Mesothelial cell of epicardium (in vitro differentiated cells): ENCODE measurements at places on chromosomes 12 and 14.

DNA sequence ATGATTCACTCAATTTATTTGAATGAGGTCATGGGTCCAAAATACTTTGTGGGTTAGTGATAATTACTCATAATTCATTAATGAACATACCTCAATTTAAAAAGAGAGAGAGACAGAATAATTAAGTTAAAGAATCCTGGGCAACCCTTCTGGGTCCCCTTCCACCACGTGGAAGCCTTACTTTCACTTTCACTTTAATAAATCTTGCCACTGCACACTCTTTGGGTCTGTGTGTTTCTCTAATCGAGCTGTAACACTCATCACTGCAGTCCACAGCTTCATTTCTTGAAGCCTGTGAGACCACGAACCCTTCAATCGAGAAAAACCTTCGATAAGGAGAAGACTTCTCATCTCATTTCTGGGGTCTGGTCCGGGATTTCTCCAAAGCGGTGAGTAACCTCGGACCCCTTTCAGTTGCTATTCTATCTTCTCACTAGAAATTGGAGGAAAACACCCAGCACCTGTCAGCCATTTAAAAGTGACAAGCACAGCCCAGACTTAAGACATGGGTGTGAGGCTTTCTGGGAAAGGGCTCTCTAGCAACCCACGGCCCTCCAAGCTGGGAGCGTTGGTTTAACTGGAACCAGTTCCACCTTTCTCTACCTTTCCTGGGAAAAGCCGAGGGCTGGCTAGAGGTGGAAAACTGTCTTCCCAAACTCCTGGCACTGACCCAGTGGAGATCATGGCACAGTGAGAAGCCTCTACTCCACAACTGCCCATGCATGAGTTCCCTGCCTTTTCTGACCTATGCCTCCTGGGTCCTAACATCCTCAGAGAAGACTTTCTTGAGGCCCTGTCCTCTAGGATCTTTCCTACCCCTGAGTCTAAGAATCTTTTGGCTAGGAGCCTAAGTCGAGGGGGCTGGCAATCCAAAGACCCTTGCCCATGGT is 148.8 kb upstream of the ATF7IP start:
- no peak for DNase-seq

- no peak for DNase-seq
Observed at GRCh38 chr12:47867495-47867941, 37.3 kb downstream of the VDR start.

- DNase-seq: no peak
Observed at GRCh38 chr14:91068642-91069041, 8.2 kb upstream of the RPS6KA5 start.

DNA sequence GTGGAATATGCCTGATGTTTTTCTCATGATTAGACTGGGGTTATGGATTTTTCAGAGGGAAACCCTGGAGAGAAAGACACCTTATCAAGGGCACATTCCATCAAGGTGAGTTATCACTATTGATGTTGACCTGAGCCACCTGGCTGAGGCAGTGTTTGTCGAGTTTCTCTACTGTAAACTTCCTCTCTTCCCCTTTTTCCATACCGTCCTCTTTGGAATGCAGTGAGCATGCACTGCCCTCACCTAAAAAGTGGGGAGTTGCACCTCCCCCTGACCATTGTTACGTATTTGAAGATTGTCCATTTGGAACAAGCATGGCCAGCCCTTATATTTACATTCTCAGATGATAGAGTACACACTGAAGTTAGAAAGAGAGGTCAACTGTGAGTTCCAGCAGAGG is 53.9 kb upstream of the PWP1 start:
- DNase-seq: no peak

- no peak for DNase-seq
Observed at GRCh38 chr12:51246254-51246853, 7.7 kb downstream of the DAZAP2 start.

DNA sequence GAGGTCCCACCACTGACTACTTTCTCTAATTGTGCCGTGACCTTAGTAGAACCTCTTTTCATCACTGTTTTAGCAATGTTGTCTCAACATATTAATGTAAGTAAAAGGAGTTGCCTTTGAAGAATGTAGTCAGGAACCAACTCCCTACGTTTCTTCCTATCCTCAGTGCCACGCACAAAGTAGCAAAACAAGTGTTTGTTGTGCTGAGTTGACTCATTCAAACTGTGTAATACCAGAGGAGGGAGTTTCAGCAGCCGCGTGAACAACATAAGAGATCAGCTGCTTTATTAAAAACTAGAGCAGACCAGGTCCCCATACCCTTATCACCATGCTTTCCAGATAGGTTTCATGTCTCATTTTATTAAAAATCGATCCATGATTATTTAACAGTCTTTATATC is 19.1 kb downstream of the PLBD1 start:
- DNase-seq: no peak

- DNase-seq: no peak
Observed at GRCh38 chr12:38903596-38903995, 1.8 kb downstream of the CPNE8 start.

GRCh38 chr14:85565862-85566296 is 35.9 kb downstream of the FLRT2 start:
- DNase-seq: no peak

DNA sequence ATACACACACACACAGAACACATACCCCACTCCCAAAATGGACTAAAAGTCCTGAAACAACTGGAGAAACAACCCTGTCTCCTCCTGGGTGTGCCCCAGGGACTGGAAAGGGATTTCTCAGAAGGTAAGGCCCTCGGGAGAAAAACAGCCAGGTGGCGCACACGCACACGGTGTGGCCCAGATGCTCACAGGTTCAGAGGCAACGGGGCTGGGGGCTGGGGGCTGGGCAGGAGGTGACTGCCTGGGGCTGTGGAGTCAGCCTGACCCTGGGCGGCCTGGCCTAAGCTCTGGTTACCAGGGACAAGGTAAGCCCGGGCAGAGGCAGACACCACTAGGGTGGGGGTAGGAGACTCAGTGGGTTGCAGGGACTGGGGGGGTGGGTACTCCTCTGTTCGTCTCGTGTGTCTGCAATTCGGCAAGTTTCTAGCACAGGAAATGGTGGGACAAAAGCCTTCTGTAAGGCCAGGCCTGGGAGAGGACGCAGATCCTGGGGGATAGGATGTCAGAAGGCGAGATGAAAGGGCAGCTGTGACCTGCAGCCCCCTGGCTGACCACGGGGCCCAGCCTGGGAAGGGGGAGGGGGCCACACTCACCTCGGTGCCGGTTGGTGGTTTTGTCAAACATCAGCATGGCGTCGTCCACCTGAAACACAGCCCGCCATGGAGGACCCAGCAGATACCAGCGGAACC is 10.4 kb downstream of the MSI1 start:
- DNase-seq: no peak

DNA sequence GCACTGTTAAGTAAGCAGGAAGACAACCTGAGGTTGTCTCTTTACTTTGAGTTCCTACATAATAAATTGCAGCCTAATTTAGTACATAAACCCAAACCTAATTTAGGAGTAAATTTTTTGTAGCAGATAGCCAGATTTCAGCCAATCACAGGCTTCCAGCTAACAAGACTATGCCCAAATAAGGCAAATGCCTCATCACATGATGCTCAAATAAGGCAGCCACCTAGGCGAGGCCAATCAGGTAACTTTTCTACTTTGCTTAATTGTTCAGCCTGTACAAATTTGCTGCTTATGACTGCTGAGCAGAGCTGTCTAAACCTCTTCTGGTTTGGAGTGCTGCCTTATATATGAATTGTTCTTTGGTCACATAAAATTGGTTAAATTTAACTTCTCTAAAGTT is 1118.7 kb upstream of the TMEM132C start:
- no peak for DNase-seq

DNA sequence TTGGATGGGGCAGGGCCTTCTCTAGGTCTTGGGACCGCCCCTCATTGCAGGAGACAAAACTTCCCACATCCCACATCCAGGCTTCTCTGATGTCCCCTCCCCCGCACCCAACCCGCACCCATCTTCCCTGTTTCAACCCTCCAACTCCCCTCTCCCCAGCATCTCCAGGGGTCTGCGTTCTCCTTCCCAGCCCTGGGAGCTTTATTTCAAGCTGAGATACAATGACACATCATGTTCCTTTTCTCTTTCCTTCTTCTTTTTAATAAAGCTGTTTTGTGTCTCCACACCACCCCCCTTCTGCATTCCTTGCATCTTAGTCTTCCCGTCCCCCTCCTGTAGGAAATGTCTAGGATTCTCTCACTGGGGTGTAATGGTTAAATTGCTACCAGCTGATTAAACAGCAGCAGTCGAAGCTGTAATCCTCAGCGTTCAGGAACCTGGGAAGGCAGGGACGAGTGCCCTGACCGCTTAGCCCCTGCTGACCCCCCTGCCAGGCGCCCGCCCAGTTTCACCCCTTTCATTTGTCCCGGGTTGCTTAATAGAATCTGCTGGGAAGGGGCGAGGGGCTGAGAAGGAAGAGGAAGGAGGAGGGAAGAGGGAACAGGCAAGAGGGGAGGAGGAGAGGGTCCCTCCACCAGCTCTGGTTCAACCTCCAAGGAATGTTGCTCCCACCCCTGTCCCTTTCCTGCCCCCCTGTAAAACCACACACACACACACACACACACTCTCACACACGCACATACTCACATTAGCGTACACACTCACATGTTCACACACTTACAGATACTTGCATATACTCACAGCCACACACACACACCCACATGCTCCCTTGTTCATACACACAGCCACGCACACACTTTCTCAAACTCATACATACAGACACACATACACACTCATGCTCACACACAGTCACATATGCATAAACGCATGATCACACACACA is 104.5 kb upstream of the MED13L start:
- DNase-seq: no peak

- DNase-seq: no peak
Observed at GRCh38 chr14:20427231-20428009, 8.5 kb downstream of the KLHL33 start.

DNA sequence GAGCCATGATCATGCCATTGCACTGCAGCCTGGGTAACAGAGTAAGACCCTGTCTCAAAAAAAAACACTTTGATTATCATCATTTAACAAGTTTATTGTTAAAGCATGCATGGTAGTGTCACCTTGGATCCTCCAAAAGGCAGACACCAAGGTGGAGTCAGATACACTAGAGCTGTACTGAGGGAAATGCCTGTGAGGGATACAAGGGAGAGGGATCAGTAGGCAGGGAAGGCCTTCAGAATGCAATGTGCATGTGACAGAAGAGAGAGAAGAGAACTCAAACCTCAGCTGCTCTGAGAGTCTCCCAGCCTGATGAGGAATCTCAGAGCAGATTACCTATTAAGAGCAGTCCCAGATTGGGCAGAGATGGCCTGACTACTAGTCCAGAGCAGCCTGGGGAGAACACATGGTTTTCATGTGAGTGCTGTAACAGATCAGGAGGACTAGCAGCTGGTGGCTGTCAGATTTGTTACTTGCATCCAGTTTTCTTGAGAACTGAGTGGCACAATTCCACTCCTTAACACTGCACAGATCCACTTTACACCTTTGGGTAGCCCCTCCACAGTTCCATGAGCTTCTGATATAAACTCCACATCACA is 38.0 kb upstream of the A2ML1 start:
- no peak for DNase-seq

DNA sequence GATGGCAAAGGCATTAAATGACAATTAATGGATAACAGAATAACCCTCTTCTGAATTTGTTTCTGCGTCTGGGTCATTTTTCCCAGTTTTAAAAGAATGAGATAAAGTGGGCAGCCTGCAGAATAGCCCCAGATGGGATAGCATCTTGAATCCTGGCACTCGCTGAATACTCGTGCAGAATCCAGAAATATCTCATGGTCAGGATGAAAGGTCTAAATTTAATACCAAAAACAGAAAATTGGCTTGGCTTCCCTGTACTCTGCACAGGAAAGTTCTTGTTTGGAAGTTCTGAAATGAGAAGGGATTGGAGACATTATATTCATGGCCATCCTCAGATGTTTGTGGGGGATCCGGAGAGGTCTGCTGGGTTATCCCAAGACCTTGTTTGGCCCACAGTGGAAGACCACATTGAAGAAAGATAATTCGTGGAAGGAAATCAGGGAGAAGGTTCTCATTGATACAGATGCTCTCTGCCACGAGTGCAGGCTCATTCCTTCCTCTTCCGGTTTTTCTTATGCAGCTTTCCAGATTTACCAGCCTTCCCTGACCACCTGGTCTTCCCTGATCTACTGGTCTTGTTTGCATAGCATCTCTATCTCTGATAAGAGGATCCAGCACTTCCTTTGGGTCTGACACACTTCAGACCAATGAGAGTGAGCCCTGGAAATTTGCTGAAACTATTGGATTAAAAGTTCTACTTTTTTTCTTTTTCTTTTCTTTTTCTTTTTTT is 6.0 kb upstream of the IFT81 start:
- no peak for DNase-seq

GRCh38 chr12:54603173-54603814 is 14.8 kb upstream of the PPP1R1A start:
- DNase-seq: no peak

- DNase-seq: no peak
Observed at GRCh38 chr14:61836184-61836583, 74.0 kb downstream of the SNAPC1 start.

GRCh38 chr12:39764944-39765560 is 145.4 kb upstream of the ABCD2 start:
- no peak for DNase-seq

- no peak for DNase-seq
Observed at GRCh38 chr12:96136161-96136560, 58.0 kb upstream of the ELK3 start.

DNA sequence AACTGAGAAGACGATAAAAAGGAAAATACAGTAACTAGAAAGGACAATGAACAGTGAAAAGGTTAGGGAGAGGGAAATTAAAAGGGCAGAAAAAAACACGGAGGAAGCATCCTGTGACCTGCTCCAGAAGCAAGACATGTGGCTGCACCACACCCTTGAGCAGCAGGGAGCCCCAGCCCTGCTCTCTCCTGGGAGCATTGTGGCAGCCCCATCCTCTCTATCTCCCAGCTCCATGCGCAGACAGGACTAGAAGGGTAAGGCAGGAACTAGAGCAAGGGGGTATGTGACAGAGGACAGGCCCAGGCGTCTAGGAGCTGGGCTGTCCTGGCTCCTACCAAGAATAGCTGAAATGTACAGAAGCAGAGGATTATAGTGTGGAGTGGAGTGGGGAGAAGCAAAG is 38.6 kb upstream of the SMUG1 start:
- DNase-seq: no peak

- DNase-seq: no peak
Observed at GRCh38 chr14:104680056-104680805, 9.2 kb upstream of the INF2 start.

- DNase-seq: no peak
Observed at GRCh38 chr12:89349814-89350213, 2.5 kb downstream of the DUSP6 start.
